ENCODE measurements at places on chromosomes 2 and 18. TPM values are rescaled to one million over a fixed set of nuclear protein-coding genes. Genes with fewer than 3 reads are reported as not detected.

GRCh38 chr2:38233231-38233983 is 143.7 kb downstream of the ATL2 start:
- peak; percentile 90 for DNase-seq

The GAL3ST2 gene
- total RNA-seq: not detected

GRCh38 chr18:7921938-7922587 is 354.9 kb downstream of the PTPRM start:
- peak; percentile 86 for DNase-seq

The RIT2 gene
- total RNA-seq: 0.37 TPM

GRCh38 chr2:152682663-152683062 is 34.6 kb downstream of the PRPF40A start:
- DNase-seq: no peak

The REV1 gene
- total RNA-seq: 13.6 TPM

DNA sequence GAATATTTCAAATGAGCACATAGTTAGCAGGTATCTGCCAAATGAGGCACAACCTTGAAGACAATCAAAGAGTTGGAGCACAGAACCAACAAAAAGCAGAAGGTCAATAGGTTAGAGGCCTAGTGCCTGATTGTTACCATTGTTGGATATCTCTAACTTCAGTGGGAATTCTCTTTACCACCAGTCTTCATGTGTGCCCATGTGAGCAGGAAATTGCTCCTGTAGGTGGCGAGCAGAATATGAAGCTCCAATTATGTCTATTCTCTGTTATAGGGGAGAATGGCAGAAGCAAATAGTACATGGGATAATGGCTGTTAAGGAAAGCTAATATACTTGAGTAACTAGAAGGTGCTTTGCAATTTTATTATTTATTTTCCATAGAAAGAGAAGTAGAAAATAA is 14.9 kb upstream of the ZNF385B start:
- no peak for DNase-seq

The UGT1A5 gene
- not detected for total RNA-seq

- DNase-seq: no peak
These were observed 2.9 kb upstream of the ARPC2 start for GRCh38 chr2:218214116-218214515.

- peak; percentile 12 for DNase-seq
These were observed 16.7 kb upstream of the ADGRF3 start for GRCh38 chr2:26363323-26363722.

DNA sequence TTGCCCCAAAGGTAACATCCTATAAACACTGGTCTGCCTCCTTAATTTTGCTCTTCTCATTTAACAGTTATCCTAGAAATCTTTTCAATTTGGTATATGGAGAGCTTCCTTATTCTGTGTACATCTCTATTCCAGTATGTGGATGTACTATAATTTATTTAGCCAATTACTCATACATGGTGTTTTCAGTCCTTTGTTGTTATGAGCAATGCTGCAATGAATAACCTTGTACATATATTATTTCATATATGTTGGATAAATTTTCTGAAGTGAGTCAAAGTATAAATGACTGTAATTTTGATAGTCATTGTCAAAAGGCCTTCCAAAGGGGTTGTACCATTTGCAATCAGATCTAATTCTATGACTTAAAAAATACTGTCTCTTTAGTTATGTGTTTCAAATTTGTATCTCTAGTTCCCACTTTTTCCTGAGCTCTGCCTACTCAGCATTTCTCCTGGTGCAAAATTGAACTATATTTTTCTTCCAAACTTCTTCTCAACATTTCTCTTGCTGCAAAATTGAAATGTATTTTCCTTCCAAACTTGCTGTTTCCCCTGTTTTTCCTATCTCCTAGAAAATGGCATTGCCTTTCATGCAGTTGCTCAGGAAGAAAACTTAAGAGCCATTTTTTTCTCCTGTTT is 153.3 kb upstream of the OTX1 start:
- no peak for DNase-seq

The ASAP2 gene
- 17.2 TPM for total RNA-seq

The CROCC2 gene
- not detected for total RNA-seq

- DNase-seq: no peak
These were observed 104.7 kb downstream of the MYCN start for GRCh38 chr2:16044946-16045456.

The SERPINB10 gene
- not detected for total RNA-seq

- no peak for DNase-seq
These were observed 583.9 kb upstream of the KLHL29 start for GRCh38 chr2:22801071-22801470.

The UBXN4 gene
- 53.1 TPM for total RNA-seq

- DNase-seq: no peak
These were observed 44.8 kb downstream of the RMP24 start for GRCh38 chr18:36017232-36017631.

DNA sequence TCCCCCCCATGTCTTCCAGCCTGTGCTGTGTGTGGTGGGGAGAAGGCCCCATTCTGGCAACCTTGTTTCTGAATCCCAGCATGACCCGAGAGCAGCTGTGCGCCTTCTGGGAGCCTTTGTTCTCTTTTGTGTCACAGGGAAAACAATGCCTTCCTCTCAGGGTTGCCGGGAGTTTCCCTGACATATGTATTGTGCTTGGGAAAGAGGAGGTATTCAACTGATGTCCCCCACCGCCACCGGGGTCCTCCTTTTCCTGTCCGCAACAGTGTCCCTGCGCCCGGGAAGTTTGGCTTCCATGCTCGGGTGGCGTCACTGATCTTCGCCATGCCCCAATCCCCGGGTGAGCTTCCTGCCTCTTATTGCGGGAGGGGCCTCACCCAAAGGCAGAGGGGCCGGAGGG is 77.5 kb upstream of the ASB18 start:
- no peak for DNase-seq

DNA sequence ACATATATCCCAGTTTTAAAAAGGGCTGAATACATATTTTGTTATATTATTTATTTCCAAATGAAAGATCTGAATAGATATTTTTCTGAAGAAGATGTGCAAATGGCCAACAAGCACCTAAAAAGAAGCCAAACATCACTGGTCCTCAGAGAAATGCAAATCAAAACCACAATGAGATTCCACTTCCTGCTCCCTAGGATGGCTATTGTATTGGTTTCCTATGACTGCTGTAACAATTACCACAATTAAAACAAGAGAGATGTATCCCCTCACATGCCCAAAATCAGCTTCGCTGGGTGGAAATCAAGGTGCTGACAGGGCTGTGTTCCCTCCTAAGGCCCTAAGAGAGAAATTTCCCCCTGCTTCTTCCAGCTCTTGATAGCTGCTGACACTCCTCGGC is 23.2 kb downstream of the ABCB11 start:
- DNase-seq: no peak

- DNase-seq: no peak
These were observed 28.7 kb upstream of the MGAT5 start for GRCh38 chr2:134225173-134225572.

GRCh38 chr2:9201185-9201891 is 5.3 kb upstream of the ASAP2 start:
- peak; percentile 58 for DNase-seq

The PELI1 gene
- total RNA-seq: 2.3 TPM

DNA sequence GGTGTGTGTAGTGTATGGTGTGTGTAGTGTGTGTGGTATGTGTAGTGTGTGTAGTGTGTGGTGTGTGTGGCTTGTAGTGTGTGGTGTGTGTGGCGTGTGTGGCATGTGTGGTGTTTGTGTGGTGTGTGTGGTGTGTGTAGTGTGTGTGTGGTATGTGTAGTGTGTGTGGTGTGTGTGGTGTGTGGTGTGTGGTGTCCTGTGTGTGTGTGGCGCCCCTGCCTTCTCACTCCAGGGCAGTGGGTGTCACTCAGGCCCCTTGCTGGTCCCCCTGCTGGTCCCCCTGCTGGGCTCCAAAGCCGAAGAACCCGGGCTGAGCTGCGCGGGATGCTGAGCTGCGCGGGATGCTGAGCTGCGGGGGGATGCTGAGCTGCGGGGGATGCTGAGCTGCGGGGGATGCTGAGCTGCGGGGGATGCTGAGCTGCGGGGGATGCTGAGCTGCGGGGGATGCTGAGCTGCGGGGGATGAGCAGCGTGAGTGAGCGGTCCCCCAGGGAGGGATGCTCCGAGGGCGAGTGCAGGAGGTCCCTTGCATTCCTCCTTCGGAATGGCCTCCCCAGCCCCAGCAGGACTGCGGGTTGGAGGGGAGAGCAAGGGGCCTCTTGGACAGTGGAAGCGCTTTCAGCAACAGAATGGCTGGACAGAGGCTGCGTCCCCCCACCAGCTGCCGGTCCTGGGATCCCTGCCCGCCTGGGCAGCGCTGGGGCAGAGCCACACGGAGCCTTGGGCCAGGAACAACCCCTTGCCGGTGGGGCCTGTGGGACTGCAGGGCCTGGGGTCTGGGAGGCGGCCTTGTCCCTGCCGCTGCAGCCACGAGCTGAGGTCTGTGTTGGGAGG is 3.4 kb upstream of the RTP5 start:
- no peak for DNase-seq

GRCh38 chr2:240567137-240567871 is 980 bp upstream of the RNPEPL1 start:
- no peak for DNase-seq

GRCh38 chr18:26642440-26643348 is 94.3 kb upstream of the KCTD1 start:
- DNase-seq: no peak

- no peak for DNase-seq
These were observed 236.3 kb upstream of the FSIP2 start for GRCh38 chr2:185502351-185502750.

DNA sequence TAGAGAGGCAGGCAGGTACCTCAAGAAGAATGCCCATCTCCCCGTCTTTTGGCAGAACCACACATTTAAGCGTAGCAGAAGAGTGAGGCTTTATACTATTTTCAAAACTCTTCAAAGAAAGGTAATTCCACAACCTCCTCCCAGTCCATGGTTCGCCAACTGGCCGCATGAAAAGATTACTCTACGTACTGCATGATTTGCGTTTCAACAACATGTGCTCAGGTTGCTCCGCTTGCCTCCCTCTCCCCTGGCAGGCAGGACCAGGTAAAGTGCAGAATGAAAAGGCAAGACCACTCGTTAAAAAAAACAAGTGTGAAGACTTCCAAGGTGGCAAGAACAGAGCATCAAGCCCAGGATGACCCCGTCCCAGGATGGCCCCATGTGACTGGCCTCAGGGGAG is 143.7 kb downstream of the SP3 start:
- no peak for DNase-seq

- DNase-seq: no peak
These were observed 106.4 kb downstream of the VIT start for GRCh38 chr2:36802952-36803351.

The LIMS4 gene
- total RNA-seq: 0.94 TPM

DNA sequence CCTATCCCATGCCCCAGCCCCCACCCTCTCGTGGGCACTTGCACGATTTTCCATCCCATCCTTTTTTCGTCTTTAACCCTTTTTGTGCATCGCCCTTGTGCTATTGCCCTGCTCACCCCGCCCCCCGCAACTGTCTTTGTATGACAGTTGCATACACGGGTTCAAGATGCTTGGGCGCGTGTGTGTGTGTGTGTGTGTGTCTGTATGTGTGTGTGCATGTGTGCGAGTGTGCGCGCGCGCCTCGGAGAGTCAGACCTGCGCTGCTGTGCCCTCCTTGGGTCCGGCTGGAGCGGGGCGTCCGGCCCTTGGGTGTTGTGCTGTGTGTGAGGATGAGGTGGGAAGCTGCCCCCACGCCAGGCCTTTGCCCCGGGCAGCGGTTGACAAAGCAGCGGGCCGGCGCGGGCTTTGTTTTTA is 230.7 kb downstream of the HAUS1 start:
- DNase-seq: no peak

DNA sequence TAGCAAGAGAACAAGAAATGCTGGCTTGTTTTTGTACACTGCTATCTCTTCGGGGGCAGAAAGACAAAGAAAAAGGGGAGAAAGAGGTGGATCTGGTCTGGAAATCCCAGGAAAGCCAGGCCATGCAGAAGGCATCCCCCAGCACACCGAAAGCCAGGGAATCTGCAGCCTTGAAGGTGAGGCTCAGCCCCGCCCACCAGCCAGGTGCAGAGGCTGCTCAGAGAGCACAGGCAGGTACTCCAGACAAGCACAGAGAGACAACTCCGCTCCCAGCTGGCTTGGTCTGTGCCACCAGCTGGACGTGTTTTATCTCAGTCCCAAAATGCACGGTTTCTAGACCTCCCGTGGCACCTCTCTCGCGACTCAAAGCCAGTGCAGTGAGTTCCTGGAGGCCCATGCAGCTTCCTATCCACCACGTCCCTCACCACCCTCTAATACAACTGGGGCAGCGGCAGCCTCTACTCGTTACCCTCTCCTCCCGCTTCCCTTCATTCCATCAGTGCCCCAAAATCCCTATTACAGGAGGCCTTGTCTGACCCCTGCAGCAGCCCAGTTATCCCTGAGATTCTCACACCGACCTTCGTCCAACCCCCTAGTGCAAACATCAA is 62.8 kb downstream of the HDAC4 start:
- DNase-seq: no peak

The HOXD12 gene
- 0.12 TPM for total RNA-seq
